Activated effector memory CD4-positive, alpha-beta T cell treated with Interleukin-2 at 50 U/mL for 16 hours (primary cell): ENCODE measurements at places on chromosomes 5 and 9.

DNA sequence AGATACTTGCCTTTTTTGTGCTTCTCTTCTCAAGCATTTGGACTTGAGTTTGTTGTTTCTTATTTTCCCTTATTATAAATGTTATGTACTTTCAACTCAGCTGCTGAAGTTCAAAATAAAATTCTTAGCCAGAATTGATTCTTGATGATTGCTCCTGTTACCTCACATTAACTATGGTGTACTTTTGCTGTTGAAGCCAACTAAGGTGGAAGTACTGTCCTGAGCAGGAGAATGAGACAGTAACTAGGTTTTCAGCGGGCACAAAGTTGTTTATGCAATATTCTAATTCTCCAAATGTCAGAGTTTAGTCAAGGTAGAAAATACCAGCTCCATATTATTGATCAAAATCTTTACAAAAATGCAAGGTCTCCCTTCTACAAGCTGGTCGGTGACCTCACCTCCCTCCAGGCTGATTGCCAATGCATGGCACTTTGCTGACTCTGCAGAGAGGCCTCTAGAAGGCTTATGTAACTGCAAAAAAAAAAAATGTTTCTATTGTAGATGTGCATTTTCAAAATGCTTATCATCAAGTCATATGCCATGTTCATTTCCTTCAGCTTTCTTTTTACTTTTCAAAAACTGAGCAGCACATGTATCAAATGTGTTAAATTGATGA lies 1783.5 kb upstream of the WWC1 start:
- no peak for DNase-seq

GRCh38 chr5:41503310-41503709 lies 7.1 kb downstream of the PLCXD3 start:
- DNase-seq: no peak

DNA sequence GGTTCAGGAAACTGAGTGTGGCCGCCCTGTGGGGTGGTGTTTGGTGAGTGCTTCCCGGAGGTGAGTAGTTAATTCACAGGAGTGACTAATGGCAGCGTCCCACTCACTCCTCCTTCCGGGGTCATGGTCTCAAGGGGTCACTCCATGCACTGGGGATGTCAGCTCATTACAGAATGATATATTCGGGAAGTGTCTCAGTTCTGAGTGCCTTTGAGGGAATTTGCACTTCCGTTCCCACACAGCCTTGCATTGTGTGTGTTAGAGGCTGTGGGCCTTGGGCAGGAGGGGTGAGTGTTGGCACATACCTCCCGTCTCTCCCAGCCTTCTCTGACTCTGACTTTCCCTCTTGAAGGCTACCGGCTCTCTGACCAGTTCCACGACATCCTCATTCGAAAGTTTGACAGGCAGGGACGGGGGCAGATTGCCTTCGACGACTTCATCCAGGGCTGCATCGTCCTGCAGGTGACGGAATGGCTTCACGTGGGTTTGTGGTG lies 10.5 kb upstream of the AHRR start:
- no peak for DNase-seq

DNA sequence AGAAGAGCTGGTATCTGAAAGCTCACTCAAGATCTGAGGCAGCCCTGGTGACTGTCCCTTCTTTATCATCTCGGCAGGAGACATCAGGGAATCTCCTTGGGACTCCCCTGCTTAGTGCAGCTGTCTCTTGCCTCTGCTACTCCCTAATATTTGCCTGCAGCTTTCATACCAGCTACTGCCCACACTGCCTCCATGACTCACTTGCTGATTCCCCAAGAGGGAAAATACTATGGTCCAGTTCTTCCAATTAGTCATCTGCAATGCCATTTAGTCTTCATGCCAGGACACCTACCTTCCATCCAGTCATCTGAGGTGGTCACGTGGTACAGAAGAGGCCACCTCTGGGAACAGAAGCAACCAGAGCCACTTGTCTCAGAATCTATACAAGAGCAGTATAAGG lies 270.8 kb downstream of the NTRK2 start:
- DNase-seq: no peak

DNA sequence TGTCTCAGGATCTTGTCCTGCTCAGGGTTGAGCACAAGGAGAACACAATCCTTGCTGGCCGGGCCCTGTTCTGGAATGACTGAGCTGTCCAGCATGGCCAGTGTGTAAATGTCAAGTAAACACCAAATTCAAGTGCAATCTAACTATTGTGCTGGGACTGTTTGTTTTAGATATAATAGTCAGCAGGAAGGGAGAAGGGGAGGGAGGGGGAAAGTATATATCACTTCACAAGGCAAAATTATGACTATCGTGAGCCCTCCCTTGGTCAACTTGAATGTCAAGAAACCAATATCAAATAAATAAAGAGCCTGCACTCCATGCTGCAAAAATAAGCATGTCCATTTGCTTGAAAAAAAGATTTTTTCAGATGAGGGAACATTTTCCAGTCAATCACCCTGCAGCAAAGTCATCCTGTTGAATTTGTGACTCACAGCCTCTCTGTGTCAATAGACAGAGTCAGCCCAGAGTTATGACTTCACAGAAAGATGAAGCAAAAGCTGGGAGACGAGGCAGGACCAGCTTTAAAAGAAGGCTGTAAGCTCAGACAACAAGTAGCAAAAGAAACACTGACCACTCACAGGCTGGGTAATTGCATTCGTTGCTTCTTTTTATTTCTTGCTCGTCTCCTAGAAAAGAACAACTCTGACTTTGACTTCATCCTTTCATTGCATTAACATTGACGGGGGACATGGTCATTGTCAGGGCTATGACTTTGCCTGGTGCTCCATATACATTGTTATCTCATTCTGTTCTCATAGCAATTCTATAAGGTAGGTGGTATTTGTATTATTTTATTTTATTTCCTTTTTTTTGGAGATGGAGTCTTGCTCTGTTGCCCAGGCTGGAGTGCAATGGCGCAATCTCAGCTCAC lies 15.3 kb upstream of the KLF4 start:
- DNase-seq: no peak

- DNase-seq: no peak
Observed at GRCh38 chr5:152592416-152592815, 187.3 kb upstream of the NMUR2 start.

DNA sequence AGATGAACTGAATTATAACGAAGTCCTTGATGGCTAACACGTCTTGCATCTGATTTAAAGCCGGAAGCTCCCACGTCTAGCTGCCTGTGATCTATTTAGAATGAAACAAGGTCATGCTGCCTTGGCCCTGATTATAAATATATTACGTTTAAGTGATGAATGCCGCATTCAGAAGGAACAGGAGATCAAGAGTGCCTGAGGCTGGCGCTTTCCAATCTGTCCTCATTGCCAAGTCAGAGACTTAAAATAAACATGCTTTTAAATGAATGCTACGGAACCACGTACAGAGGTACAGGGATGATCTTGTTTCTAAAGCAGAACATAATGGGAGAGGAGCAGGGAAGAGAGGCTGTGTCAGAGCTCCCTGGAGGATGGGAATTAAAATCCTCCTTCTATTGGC lies 292.8 kb downstream of the TLE1 start:
- DNase-seq: no peak

- no peak for DNase-seq
Observed at GRCh38 chr5:147760086-147760875, 22.2 kb downstream of the JAKMIP2 start.

- no peak for DNase-seq
Observed at GRCh38 chr5:79495311-79495710, 18.6 kb downstream of the HOMER1 start.

DNA sequence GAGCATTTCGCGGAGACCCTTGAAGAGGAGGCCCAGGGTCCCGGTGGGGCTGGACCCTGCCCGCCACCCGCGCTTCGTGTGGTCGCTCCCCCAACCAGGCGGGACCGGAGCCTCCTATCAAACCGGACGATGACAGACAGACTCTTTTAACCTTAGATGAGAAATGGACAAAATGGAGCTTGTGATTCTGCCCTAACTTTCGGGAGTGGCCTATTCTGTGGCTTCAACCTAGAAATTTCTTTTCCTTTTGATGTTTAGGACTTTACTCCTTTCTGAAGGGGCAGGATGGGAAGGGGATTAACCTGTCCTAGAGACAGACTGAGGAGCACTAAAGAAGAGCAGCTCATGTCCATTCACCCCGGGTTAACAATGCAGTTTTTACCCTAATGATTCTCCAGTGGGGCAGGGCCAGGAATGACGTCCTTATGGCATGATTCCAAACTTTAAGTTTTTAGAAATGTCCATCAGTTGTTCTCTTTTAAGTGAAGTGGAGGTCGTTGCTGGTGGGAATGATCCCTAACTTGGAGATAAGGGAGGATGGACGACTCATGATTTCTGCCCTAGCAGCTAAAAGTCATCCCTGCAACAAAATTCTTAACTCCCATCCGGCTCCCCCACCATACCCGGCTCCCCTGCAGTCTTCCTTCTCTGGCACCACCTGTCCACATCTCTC lies 1.0 kb downstream of the NIPSNAP3A start:
- no peak for DNase-seq

GRCh38 chr5:82355496-82355895 lies 77.3 kb upstream of the RPS23 start:
- no peak for DNase-seq

- DNase-seq: no peak
Observed at GRCh38 chr5:163459462-163459818, 462 bp downstream of the NUDCD2 start.

DNA sequence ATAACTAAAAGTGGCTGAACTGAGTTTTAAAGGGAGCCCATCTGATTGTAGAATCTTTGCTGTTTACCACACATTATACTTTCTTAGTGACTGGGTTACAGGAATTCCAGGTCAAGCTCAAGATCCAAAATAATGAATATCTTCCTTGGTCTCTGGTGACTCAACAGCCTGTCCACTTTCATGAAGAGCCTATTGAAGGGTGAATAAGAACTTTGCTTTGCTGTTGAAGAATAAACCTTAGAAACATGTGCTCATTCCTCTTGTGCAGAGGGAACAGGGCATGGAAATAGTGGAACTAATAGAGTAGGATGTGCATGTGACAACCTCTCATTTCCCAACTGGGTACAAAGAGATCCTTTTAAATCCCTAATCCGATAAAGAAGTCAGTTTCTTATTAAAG lies 21.4 kb downstream of the ALDH1A1 start:
- DNase-seq: no peak

DNA sequence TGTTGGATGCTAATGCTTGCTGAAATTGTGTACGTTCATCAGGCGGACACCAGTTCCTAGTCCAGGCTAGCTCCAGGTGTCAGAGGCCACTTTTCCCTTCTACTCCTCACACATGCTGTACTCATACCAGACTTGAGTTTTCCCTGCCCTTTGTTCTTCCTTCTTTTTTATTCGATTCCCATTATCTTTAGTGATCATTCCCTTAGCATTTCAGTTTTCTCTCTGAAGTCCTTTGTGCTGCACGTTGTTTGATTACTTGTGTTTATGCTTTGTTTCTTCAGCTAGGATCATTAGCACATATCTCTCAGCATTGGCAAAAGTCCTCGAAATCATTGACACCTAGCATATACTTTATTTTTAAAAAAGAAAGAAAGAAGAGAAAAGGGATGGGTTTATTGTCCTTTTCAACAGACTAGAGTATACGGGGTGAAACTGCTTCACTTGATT lies 409 bp upstream of the COX7C start:
- no peak for DNase-seq

- no peak for DNase-seq
Observed at GRCh38 chr5:621341-621761, 9.2 kb downstream of the CEP72 start.

DNA sequence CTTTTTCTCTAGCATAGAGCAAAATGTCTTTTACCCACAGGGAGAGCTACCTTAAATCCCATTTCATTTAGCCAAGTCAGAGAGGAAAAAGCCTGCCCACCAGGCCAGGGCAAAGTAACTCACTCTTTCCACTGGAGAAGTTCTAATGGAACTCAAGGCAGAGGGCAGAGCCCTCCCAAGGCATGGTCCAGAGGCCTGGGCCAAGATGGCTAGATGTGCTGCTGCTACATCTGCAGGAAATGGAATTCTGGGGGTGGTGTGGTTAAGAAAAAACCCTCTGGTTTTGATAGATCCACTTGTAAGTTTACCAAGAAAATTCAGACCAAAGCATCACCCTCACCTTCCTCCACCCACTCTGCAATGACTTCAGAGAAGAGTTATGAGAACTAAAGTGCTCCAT lies 37.3 kb downstream of the CSF2 start:
- no peak for DNase-seq

DNA sequence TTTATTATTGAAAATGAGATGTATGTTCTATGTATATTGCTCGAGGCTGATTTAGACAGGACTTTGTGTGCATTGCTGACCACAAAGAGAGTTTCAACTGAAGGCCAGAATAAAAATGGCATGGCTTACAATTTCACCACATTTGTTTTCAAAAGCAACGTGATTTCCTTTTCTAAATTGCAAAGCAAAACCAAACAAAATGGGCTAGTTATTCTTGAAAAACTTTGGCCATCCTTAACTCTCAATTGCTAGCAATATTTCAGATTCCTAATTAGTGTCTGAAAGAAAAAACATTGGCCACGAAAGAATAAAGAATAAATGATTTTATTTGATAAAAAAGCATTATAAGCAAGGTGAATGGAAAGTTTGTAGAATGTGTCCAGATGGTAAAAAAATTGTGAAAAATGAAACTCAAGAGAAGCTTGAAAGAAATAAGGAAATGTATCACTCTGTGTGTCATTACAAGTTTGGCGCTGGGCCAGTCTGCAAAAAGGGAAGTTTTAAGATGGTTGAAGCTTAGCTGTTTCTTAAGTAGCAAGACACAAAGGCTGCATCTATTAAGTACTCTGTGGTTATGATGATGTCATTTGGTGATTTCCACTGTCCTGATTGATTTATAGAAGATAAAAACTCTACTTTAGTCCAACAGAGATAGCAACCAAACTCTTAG lies 89.2 kb upstream of the PRLR start:
- DNase-seq: no peak

- no peak for DNase-seq
Observed at GRCh38 chr9:137052293-137052692, 1.6 kb downstream of the ENTPD2 start.

- DNase-seq: peak; percentile 49
Observed at GRCh38 chr9:35945341-35946018, 12.5 kb downstream of the OR2S2 start.

GRCh38 chr5:177113566-177114424 lies 19.8 kb upstream of the NSD1 start:
- peak; percentile 67 for DNase-seq

GRCh38 chr5:34484216-34484920 lies 171.8 kb upstream of the RAI14 start:
- no peak for DNase-seq

DNA sequence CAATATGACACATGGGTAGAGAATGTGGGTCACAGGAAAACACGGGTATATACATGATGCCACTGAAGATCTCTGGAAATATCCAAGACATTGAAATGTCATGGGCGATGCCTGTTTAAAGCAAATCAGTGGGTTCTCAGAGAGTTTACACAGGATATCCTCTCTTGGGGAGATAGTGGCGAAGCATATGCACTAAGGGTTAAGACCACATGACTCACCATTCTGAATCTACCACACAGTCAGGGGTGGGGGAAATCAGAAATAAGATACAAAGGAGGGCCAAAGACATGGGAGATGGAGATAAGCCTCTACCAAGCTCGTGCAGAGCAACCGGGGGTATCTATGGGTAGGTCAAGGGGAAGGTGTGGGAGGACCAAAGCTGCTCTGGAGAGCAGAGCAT lies 58.8 kb downstream of the SH3PXD2B start:
- DNase-seq: no peak
